Stimulated activated CD8-positive, alpha-beta memory T cell treated with anti-CD3 and anti-CD28 coated beads, Interleukin-12 subunit alpha, Interleukin-12 subunit beta, amount 100 ng/mL, for 1 hour (primary cell): ENCODE measurements at places on chromosomes 5 and 9.

DNA sequence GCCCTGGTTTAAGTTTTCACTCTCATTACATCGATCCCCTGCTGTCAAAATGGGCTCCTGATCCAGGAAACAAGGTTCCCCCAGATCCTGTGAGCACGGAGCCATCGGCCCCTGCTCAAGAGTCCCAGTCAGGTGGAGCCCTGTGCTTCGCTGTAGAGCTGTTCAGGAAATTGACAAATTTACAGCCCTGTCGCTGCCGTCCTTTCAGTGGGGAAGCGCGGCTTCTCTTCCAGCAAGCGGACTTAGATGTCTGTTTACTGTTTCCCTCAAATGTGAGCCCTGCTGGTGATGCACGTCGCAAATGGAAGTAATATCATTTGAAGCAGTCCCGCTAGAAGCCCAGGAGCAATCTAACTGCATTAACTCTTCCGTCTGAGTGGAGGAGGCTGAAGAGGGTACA, 760.9 kb upstream of the WWC1 start:
- no peak for DNase-seq

- no peak for DNase-seq
Measured at GRCh38 chr5:157063776-157064430, 5.0 kb upstream of the HAVCR1 start.

DNA sequence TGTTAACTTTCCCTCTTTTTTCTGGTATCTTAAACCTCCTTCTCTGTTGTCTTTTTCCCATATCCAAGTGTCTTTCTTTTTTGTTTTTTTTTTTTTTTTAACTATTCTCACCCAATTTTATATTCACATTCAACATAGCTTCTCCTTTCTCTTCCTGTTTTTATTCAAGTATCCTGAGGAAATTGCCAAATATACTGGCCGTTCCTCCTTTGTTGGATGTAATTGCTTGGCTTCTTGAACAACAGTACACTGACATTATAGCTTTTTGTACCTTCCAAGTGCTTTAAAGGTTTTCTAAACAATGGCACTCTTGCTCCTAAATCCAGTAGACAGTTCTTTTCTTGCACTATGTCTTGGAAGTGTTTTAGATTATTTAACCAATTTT, 1146.8 kb downstream of the MAT2B start:
- no peak for DNase-seq

GRCh38 chr9:5510360-5510931, at the start of gene PDCD1LG2:
Gene PDCD1LG2, plus strand, starts transcription at chr9:5510531. Its CDS starts 12,016 bp downstream, at chr9:5522547.
- no peak for DNase-seq

GRCh38 chr9:125593581-125594222, 113.3 kb downstream of the MAPKAP1 start:
- DNase-seq, result no peak

DNA sequence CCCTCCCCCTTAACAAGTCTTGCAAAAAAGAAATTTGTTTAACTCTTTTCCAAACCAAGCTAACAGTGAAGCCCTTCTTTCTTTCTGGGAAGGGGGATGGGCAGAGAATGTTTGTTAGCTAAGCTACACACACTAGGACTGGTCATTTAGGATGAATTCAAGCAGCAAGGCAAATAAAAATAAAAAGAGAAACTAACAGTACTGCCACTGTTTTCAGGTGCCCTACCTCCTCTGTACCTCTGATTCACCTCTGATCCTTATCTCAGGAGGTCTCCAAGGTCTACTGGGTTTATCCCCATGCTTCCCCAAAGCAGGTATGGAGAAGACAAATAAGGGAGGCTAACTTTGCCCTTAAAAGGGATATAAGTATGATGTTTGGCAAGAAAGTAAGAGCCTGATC, 52.9 kb downstream of the ELL2 start:
- no peak for DNase-seq
